ENCODE measurements at places on chromosomes 5 and 9. TPM values are rescaled to one million over a fixed set of nuclear protein-coding genes. Genes with fewer than 3 reads are reported as not detected.

DNA sequence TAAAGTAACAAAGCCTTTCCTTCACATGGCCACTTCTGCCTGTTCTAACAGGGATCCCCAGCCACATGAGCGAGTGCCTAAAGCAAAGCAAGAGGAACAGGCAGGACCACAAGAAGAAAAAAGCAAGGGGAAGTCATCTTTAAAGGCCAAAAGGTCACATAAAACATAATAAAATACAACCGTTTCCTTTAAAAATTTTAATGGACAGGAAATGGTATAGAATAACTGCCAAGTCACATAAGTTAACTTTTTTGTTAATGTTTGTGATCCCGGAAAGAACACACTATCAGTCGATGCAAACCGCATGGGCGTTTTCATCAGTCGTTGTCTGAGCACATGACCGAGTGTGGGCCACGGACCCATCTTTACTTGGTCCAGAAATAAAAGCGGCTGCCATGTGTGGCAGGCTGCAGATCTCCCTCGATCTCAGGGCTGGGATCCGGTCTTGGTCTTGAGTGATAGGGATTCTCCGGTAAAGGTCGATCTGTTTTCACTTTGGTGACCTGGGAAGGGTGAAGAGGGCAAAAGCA lies 15.6 kb downstream of the NDUFA8 start:
- DNase-seq, result no peak

Gene HMGCR
- 33.6 TPM for total RNA-seq

Gene ORM2
- total RNA-seq, result not detected

Gene GPR21
- 4.0 TPM for total RNA-seq

Gene WNT8A
- not detected for total RNA-seq
